ENCODE measurements at places on chromosomes 4 and X.

DNA sequence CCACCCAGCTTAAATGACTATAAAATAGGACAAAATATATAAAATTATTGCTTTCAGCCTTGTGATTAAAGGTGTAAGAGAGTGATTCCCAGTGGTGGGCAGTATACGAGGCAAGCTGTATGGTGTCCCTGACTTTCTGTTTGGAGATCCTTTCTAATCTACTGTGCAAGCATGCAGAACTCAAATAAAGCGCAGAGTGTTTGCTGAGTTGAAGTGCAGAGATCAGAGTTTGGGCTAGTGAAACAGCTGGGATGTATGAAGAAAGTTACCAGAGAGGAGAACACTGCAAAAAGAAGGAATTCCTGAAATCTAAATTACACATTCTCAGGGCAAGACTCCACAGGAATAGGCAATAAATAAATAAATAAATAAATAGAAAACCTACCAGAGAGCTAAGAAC, 218.5 kb upstream of the TLL1 start:
- DNase-seq = no peak

GRCh38 chr4:182537031-182537795, 294.0 kb downstream of the TENM3 start:
- no peak for DNase-seq

DNA sequence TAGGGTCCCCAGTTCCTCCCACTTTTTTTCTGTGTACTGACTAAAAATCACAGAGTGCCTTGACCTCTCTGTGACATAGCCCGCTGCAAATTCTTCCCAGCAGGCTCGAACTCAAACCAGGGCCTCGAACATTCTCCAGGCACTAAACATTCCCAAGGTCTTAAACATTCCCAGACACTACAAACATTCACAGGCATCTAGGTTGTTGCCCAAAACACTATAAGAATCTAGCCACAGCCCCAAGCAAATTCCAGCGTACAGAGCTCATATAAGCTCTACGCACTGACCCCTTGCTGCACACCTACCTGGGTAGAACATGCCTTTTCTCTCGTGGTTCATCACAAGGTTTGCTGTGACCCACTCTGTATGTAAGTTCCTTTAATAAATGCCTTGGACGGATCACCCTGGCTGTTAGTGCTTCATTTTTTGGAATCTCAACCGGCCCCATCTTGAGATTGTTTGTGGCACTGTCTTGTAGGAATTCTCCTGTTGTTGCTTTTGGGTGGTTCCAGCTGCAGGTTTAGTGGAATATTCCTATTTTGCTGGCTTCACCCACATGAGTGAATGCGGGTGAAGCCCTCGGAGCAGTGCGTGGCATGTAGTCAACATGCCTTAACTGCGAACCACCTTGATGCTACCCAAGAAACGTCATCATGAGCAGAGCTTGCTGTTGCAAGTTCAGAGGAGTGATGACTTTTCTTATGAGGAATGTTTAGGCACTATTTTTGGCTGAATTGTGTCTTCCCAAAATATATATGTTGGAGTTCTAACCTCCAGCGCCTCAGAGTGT, 230.0 kb downstream of the HS3ST1 start:
- no peak for DNase-seq

GRCh38 chrX:145910017-145910416, 92.4 kb downstream of the SLITRK2 start:
- no peak for DNase-seq

DNA sequence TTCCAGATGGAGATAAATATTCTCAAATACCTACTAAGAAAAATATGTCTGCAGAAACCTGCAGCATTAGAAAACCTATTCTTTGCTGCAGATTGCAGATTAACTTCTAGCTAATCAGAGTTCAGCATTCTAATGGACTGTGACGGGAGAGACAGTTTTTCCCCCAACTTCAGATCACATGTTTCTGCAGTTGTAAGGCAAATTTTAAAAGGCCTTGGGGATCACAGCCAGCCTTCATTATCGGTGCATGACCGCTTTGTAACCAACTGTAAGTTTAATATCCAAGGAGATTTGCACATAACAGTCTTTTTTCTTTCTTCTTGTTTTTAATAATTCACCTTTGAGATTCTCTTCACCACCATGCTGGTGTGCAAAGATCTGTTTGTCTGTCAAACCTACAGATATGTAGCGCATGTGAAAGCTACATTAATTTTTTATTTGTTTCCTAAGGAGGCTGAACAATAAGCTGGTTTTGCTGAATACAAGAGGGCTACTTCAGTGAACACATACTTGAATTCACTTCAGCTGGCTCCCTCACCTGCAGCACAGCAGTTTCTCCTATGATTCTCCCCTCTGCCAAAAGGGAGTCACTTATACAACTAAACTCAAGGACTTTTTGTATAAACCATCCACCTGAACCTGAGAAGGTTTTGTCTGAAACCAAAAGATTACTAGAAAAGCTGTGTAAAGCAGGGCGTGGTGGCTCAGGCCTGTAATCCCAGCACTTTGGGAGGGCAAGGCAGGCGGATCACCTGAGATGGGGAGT, 488.5 kb downstream of the RPA4 start:
- no peak for DNase-seq

DNA sequence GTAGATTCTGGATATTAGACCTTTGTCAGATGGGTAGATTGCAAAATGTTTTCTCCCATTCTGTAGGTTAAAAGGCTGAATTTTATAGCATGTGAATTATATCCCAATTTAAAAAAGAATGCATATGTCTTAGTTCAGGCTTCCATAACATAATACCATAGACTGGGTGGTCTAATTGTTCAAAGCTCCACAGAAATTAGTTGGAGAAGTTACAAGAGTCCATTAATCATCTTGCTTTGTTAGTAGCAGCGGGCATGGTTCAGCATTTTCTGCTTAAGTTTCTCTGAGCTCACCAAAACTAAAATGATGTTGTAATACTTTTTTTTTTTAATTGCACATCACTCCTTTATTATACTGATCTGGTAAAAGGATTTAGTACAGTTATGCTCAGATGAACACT, 1.8 kb downstream of the PGAM4 start:
- DNase-seq = no peak

Measured in activated CD4-positive, alpha-beta T cell treated with anti-CD3 and anti-CD28 coated beads, Interleukin-2, amount 10 ng/mL, durations not matched to agents 7 days and 5 days (primary cell).